Gastrocnemius medialis (tissue), 4 donors: ENCODE measurements at places on chromosomes 6 and 20. TPM values are rescaled to one million over a fixed set of nuclear protein-coding genes. Genes with fewer than 3 reads are reported as not detected.
A peak's percentile ranks its signal among the peaks of the same experiment; 100 is the strongest.

DNA sequence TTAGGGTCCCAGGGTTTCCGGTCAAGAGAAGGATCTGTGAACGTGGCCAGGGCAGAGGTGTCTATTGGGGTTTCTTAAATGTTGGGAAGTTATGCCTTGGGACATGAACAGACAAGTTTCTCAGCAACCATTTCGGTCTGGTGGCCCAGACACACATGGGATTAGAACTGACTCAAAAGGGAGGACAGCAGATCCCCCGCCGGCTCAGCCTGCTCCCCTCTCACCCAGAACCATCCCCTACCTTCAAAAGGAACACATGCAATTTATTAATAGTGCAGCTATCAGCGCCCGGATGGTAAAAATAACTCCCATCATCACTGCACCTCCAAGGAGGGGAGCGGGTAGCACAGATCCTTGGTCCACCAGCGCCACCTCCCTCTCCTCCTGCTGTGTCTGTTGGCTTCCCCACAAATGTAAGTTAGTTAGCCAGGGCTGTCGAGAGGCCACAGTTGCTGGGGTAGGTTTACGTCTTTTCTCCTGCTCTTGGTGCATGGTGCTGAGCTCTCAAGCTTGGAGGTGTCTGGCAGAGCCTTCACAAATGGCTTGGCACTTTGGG, 77.1 kb downstream of the TRAM2 start:
- DNase-seq: peak; percentile 81
- H3K27me3 ChIP-seq: no peaks in the 10 kb centered on the region
- H3K4me1 ChIP-seq: peaks cover 43% of the 10 kb centered on the region

DNA sequence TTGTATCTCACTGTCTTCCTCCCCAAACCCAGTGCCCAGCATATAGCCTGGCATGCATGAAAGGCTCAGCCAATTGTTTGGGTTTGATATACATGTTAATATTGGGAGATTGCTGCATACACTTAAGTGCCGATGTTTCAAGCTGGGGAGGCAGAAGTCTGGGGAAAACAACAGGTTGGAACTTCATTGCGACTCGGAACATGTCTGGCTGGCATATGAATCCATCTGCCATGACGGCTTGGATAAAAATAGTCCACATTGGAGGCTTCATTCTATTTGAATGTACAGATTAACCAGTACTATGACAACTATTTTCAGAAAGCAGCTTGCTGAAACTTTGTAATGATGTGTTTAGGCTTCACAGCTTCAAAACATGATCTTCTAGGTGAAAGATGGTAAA, 261.0 kb downstream of the CDH26 start:
- no peaks in the 10 kb centered on the region for H3K27me3 ChIP-seq
- H3K4me3 ChIP-seq: no peak overlapping the region
- H3K4me1 ChIP-seq: no peaks in the 10 kb centered on the region

DNA sequence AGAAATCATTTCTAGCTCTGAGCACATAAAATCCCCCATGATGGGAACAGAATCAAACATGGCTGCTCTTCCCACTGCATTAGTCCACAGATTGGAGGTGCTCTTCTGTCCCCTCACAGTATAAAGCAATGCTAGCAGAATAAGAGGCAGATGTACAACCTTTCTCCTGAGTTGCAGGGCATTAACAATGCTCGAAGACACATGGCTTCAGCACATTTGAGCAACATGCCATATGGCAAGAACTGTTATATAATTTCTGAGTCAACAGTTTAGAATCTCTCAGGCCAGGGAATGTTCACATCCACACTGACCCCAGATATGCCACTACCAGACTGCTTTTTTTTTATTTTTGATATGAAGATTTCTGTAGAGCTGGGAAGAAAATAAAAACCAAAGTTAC, 119.6 kb downstream of the KIF13A start:
- no peak overlapping the region for H3K4me3 ChIP-seq
- H3K36me3 ChIP-seq: no peaks in the 10 kb centered on the region
- no peak for DNase-seq
- peaks cover 46% of the 10 kb centered on the region for H3K4me1 ChIP-seq
- H3K27ac ChIP-seq: peak overlapping the region; percentile 86
- no peaks in the 10 kb centered on the region for H3K27me3 ChIP-seq

DNA sequence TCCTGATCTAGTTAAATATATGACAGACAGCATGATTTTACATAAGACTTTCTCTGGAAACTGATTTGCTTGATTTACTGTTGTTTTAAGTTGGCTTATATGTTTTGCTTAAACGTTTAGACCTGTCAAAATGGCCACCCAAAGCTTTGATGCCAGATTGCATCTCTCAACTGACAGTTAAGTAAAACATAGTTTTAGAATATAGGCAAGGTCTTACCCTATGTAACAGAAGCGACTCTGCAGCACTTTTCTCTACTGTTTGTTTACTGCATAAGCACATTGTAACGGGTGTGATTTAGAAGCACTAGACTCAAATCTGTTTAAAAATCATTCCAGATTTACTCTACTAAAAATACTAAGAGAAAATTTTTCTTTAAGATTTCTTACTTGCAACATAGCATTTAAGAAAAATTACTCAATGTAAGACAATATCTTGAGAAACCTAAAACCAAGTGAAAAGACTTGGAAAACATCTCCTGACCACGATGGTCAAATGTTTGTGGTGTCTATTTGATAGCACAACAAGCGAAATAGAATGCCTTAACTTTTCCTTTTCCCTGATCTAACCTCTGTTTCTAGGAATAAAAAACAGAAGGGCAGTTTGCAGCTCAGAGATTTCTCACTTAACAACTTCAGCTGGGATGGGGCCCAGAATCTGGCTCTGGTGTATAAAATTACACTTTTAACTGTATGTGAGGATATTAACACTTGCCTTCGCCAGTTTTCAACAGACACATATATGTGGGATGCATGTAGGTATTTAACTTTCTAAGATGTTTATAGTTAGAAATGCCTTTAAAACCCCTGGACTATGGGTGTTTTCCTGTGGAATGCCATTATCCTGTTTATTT, 47.4 kb downstream of the AIG1 start:
- H3K27me3 ChIP-seq: no peaks in the 10 kb centered on the region
- no peak for DNase-seq
- peaks cover 28% of the 10 kb centered on the region for H3K4me1 ChIP-seq
- H3K27ac ChIP-seq: no peak overlapping the region
- no peak overlapping the region for H3K4me3 ChIP-seq

DNA sequence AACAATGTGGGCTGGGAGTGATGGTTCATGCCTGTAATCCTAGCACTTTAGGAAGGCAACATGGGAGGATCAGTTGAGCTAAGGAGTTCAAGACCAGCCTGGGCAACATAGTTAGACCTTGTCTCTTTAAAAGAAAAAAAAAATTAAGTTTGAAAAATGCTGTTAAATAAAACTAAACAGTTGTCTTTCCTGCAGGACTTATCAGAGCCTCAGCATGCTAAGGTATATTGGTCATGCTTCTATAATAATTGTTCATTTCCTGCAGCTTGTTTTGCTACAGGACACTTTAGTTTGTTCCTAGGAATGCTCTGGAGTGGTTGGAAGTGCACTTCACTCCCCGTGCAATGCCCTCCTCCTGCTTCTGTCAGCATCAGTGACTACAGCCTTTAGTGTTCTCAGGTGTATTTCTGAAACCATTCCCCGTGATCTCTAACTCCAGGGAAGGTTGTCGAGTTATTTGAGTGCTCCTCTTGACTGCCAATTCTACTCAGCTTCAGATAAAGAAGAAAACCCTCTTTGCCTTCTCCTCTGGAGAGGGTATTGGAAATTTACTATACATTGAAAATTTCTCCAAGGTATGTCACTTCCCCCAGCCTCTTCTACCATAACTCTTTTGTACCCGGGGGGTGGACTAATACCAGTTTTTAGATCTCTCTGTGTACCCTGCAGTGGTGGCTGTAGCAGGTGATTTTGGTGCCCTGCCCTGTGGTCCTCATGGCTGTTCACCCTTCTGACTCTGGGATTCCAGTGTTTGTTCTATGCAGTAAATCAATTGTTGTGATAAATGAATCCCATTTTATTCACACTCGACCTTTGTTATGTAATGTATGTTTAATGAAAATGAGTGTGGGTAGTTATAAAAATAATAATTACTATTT, 33.8 kb downstream of the NHLRC1 start:
- no peak overlapping the region for H3K4me3 ChIP-seq
- no peaks in the 10 kb centered on the region for H3K36me3 ChIP-seq
- no peak overlapping the region for H3K27ac ChIP-seq
- no peaks in the 10 kb centered on the region for H3K27me3 ChIP-seq
- H3K4me1 ChIP-seq: no peaks in the 10 kb centered on the region

DNA sequence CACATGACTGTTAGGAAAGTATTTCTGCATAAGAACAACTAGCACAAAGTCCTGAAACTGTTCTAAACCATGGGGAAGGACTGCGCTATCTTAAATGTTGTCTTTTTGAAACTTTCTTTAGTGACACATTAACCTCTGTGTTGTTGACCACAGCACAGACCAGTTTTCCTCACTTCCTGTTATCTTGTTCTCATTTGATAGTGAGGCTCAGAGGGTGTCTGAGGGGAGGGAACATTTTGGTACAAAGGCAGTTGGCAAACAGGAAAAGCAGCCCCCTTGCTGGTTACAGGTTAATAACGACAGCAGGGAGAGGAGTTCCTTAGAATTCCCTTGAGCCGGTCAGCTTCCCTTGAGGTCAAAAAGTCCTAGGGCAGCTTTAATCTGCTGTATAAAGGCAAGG, 143.5 kb upstream of the BMP2 start:
- no peak overlapping the region for H3K4me3 ChIP-seq
- no peaks in the 10 kb centered on the region for H3K27me3 ChIP-seq
- H3K36me3 ChIP-seq: no peaks in the 10 kb centered on the region
- DNase-seq: no peak
- no peaks in the 10 kb centered on the region for H3K4me1 ChIP-seq
- H3K27ac ChIP-seq: no peak overlapping the region

GRCh38 chr6:75213732-75214131, 7.9 kb upstream of the COL12A1 start:
- H3K27me3 ChIP-seq: no peaks in the 10 kb centered on the region
- no peak for DNase-seq
- H3K4me1 ChIP-seq: peaks cover 4% of the 10 kb centered on the region
- no peak overlapping the region for H3K27ac ChIP-seq
- no peak overlapping the region for H3K4me3 ChIP-seq
- no peaks in the 10 kb centered on the region for H3K36me3 ChIP-seq

DNA sequence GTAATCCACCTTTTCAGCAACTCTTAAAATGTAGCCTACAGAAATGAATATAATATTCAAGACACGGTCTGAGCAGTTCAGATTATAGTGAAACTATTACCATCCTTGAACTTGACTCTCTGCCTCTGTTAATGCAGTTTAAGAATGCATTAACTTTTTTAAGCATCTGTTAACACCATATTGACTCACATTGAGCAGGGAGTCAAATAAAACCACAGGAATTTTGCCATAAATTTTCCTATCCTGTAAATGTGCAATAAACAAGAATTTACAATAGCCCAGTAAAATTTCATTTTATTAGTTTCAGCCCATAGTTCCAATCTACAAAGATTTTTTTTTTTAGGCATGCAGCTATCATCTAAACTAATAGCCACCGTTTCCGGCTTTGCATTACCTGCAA, 239.2 kb upstream of the DEFB112 start:
- DNase-seq: no peak
- no peaks in the 10 kb centered on the region for H3K27me3 ChIP-seq
- H3K36me3 ChIP-seq: no peaks in the 10 kb centered on the region
- H3K27ac ChIP-seq: no peak overlapping the region

GRCh38 chr6:2497922-2498623, 252.6 kb downstream of the MYLK4 start:
- no peak for DNase-seq
- no peak overlapping the region for H3K27ac ChIP-seq
- H3K27me3 ChIP-seq: no peaks in the 10 kb centered on the region
- H3K4me1 ChIP-seq: no peaks in the 10 kb centered on the region
- no peak overlapping the region for H3K4me3 ChIP-seq

DNA sequence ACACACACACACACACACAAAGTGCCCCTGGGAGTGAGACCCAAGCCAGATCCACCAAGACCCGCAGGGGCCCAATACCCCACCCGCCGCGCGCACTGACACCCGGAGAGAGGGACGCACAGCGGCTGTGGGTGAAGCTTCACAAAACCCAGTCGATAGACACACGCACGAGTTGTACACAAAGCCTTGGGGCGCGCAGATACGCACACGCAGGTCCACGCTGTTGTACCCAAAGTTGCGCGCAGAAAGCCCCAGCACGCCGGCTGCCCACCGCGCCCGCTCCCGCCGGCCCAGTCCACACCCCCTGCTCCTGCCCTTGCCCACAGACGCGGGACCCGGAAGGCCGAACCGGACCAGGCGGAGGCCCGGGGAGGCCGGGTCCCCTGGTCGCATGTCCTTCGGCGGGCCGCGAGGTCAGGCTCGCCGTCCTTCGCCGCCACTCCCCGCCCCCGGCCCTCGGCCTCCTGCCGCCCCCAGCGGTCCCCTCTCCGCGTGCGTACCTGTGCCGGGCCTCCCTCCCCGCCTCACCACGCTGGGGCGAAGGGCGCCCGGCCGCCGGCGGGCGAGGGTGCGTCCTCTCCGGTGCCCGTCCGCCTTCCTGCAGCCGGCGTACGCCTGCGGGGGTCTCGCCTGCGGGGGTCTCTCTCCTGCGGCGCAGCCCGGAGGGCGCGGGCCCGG, at the start of gene TMEM74B:
Gene TMEM74B, minus strand, starts transcription at position 344 of the 678 bp plus-strand sequence. CDS start 1,180 bp downstream, outside the sequence.
- peaks cover 11% of the 10 kb centered on the region for H3K27me3 ChIP-seq
- no peaks in the 10 kb centered on the region for H3K36me3 ChIP-seq
- H3K4me1 ChIP-seq: no peaks in the 10 kb centered on the region
- no peak within 1 kb of the TSS for H3K27ac ChIP-seq

GRCh38 chr6:44439270-44440045, 52.0 kb downstream of the CDC5L start:
- H3K27me3 ChIP-seq: no peaks in the 10 kb centered on the region
- H3K4me1 ChIP-seq: peaks cover 36% of the 10 kb centered on the region
- H3K36me3 ChIP-seq: peaks cover 15% of the 10 kb centered on the region
- no peak for DNase-seq
- no peak overlapping the region for H3K4me3 ChIP-seq

Gene IMPG1
- not detected for total RNA-seq

Gene NKAIN4
- not detected for total RNA-seq

Gene AGPAT4
- total RNA-seq: 0.60 TPM

Gene SLC35D3
- total RNA-seq: not detected

Gene STMN3
- total RNA-seq: 0.95 TPM
